ENCODE measurements at places on chromosomes 16 and 17. TPM values are rescaled to one million over a fixed set of nuclear protein-coding genes. Genes with fewer than 3 reads are reported as not detected.

FA2H gene
- total RNA-seq = 1.0 TPM

POLG2 gene
- total RNA-seq = 74.5 TPM

MYO15A gene
- 2.5 TPM for total RNA-seq

CCL4 gene
- total RNA-seq = 8.8 TPM

SPATA32 gene
- 0.52 TPM for total RNA-seq

EME1 gene
- 3.4 TPM for total RNA-seq

HLF gene
- total RNA-seq = not detected

CENPV gene
- total RNA-seq = 15.8 TPM

LRRC37A3 gene
- total RNA-seq = 67.2 TPM

ITGAD gene
- total RNA-seq = not detected

CAPNS2 gene
- total RNA-seq = not detected

PPL gene
- total RNA-seq = not detected

CETP gene
- total RNA-seq = 1.3 TPM

PCGF2 gene
- total RNA-seq = not detected

SPATA22 gene
- total RNA-seq = not detected

IL32 gene
- total RNA-seq = 2.0 TPM

MAPT gene
- 0.19 TPM for total RNA-seq

AURKB gene
- total RNA-seq = 1.1 TPM

MRM1 gene
- 14.4 TPM for total RNA-seq

- DNase-seq = no peak
Observed at GRCh38 chr17:69761011-69761410, 314.0 kb upstream of the KCNJ16 start.

- DNase-seq = no peak
Observed at GRCh38 chr16:87953308-87954215, 2.3 kb downstream of the BANP start.

- DNase-seq = peak; percentile 95
Observed at GRCh38 chr16:740764-741505, at the start of gene CIAO3. Gene CIAO3 (minus strand): TSS chr16:740997. CDS start chr16:740985, 12 bp downstream.

- DNase-seq = no peak
Observed at GRCh38 chr16:3468501-3468900, 25.0 kb downstream of the NAA60 start.

- no peak for DNase-seq
Observed at GRCh38 chr17:41825175-41825845, 10.7 kb downstream of the NT5C3B start.

DNA sequence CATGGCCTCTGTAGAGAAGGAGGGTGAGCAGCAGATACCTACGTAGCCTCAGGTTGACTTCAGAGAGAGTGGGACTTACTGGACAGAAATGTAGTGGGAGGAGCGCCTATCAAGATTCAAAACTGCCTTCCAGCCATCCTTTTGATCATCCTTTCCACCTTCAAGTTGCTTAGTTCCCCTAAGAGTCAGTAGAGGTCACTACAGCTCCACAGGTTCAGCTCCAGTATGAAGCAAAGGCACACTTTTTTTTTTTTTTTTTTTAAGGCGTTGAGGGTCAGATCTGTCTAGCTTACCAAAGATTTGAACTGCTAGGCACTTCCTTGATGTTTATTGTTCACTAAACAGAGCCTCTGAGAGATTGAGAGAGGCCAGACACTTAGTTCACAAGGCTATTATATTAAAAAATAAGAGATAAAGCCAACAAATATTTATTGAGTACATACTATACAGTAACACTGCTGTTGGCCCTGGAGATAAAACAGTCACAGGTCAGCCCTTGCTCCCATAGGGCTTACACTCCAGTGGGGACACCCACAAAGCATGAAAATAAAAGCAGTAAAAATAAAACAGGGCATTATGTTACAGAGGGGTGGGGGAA lies 3.1 kb downstream of the RNF227 start:
- DNase-seq = peak; percentile 83

DNA sequence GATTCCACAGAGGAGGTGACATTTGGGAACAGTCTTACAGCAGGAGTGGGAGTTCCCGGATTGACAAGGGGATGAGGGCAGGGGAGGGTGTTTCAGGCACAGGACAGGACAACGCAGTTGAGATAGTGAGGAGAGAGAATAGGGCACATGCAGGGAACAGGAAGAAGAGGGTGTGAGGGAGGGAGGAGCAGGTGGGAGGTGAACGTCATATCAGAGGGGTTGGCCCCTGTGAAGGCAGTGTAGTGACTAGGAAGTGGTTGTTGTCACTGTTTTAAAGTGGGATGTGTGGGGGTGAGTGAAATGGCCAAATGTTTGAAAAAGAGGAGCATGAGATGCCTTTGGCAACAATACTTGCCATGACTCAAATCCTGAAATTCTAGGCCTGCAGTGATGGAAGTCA lies 12.2 kb downstream of the PRKCB start:
- DNase-seq = peak; percentile 62

GRCh38 chr17:14856176-14856575 lies 408.9 kb downstream of the PMP22 start:
- DNase-seq = no peak

GRCh38 chr17:601244-601925 lies 113.3 kb downstream of the VPS53 start:
- no peak for DNase-seq

GRCh38 chr16:51433599-51433998 lies 282.5 kb upstream of the SALL1 start:
- no peak for DNase-seq

- DNase-seq = no peak
Observed at GRCh38 chr17:67639979-67640378, 77.8 kb upstream of the NOL11 start.

DNA sequence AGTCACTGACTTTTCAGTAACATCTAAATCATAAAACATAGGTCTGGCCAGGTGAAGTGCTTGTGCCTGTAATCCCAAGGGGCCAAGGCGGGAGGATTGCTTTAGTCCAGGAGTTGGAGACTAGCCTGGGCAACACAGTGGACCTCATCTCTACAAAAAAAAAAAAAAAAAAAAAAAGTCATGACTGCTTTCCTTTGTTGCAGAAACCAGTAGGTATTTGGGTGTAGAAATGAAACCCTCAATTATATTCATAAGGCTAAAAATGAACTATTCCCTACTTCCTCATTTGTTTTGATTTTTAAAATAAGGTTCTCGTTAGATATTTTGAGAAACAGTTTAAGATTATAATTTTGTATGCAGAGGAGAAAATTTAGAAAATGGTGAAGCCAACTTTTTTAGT lies 26.0 kb downstream of the PITPNC1 start:
- no peak for DNase-seq

DNA sequence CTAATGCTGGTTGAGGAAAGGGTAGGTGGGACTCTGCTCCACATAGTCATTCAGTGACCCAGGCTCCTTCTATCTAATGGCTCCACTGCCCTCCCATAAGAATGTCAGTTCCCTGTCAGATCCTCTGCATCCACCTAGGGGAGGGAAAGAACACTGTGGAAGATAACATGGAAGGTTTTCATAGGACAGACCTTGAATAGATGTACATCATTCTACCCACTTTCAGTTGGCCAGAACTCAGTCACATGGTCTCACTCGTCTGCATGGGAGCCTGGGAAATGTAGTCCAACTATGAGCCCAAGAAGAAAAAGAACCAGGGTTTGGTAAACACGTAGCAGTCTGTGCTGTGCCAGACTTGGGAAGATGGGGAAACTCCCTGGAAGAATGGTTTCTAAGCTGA lies 27.1 kb upstream of the SCNN1B start:
- no peak for DNase-seq

DNA sequence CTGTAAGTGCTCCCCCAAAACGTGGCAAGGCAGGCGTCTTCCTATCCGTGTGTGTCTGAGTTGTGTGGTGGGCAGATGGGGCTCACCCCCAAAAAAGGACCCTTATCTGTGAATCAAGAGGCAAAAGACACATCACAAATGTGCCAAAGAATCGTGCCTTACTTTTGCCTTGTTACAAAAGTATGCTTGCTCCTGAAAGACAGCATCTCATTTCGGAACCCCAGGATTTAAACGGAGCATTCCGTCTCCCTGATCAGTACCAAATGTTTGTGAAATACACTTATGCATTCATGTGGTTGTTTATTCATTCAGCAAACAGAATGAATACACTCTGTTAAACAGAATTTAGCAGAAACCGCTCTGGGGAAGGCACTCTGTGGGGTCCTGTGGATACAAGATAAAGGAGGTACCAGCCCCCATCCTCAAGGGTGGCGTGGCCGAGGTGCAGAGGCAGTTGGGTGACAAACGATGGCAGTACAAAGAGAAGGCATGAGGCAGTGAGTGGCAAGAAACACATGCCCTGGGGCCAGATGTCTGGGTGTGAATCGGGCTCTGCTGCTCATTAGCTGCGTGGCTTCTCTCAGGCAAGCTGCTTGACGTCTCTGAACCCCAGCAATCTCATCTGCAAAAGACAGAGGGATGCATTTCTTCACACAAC lies 654 bp downstream of the WFDC1 start:
- no peak for DNase-seq

DNA sequence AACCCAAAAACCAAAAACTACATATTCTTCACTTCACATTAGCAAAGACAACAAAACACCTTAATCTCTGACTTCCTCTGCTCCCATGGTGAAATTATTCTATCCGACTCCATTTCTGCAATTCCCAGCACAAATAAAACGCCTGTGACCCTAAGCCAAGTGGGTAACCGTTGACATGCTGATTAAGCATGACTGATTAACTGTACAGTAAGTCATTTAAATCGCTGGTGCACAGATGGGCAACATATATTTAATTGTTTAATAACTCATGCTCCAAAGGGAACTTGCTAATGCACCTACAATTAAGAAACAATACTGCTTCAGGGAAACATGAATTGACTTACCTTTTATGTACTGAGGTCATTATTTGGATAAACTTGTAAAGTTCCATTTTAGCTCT lies 436.7 kb downstream of the KIF2B start:
- no peak for DNase-seq

DNA sequence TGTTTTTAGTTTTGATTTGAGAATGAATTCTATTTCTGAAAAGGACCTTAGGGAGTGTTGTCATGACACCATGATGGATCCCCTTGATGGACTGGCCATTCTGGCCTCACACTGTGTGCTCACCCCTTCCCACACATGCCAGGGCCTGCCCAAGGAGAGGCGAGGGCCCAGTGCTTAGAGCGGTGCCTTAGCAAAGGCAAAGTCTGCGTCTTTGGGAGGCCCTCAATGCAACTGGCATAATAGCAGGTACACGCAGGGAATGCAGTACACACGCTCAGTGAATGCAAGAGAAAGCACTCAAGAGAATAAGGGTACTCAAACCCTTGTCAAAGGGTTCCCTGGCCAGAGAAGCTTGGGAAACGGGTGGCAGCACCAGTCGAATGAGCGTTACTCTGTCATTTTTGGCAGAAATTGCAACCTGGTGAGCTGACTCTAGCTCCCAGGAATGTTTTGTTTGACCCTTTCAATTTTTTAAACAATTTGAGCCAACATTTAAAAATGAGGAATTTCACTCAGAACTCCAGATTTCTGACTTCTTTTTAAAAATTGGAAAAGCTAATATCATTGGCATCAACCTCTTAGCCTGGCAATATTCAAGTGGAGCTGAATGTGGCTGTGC lies 32.1 kb downstream of the NKD1 start:
- DNase-seq = no peak

- no peak for DNase-seq
Observed at GRCh38 chr16:17510567-17510966, 39.8 kb upstream of the XYLT1 start.

- no peak for DNase-seq
Observed at GRCh38 chr16:27547851-27548250, 1.9 kb downstream of the GTF3C1 start.

- peak; percentile 43 for DNase-seq
Observed at GRCh38 chr17:41579484-41580243, 7.0 kb downstream of the KRT14 start.

DNA sequence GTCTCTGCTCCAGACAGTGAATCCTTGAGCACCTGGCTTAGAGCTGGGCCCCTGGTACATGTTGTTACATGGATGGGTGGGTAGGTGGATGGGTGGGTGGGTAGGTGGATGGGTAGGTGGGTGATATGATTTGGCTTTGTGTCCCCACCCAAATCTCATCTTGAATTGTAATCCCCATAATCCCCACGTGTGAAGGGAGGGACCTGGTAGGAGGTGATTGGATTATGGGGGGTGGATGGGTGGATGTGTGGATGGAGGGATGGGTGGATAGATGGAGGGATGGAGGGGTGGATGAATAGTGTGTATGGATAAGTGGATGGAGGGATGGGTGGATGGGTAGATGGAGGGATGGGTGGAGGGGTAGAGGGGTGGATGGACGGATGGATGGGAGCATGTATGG lies 26.6 kb upstream of the NPTX1 start:
- DNase-seq = no peak

DNA sequence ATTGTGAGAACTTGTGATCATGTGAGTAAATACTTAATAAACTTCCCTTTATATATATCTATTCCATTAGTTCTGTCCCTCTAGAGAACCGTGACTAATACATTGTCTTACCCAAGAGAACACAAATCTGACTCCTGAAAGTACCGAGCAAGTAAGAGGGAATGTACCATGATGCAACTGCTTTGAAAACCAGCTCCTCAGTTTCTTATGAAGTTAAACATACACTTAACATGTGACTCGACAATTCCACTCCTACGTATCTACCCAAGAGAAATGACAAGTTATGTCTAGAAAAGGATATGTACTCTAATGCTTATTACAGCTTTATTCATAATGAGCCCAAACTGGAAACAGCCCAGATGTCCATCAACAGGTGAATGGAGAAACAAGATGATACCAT lies 8.8 kb upstream of the GJD3 start:
- DNase-seq = no peak
